Activated naive CD4-positive, alpha-beta T cell (primary cell): ENCODE measurements at places on chromosomes 12 and 14.

- DNase-seq = no peak
Measured at GRCh38 chr12:52918351-52918750, 13.5 kb upstream of the KRT8 start.

GRCh38 chr12:126936181-126936851, 1330.7 kb upstream of the TMEM132C start:
- DNase-seq = no peak

- DNase-seq = no peak
Measured at GRCh38 chr14:47194055-47194454, 481.4 kb downstream of the MDGA2 start.

DNA sequence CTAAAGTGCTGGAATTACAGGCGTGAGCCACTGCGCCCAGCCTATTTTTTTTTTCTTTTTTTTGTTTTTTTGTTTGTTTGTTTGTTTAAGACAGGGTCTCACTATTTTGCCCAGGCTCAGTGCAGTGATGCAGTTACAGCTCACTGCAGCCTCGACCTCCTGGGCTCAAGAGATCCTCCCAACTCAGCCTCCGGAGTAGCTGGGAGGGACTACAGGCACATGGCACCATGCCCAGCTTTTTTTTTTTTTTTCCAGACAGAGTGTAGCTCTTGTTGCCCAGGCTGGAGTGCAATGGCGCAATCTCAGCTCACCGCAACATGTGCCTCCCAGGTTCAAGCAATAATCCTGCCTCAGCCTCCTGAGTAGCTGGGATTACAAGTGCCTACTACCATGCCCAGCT, 5.8 kb upstream of the ITFG2 start:
- no peak for DNase-seq

- no peak for DNase-seq
Measured at GRCh38 chr12:101110866-101111265, 99.2 kb downstream of the SLC5A8 start.

GRCh38 chr12:82723093-82723492, 36.4 kb downstream of the TMTC2 start:
- DNase-seq = no peak

DNA sequence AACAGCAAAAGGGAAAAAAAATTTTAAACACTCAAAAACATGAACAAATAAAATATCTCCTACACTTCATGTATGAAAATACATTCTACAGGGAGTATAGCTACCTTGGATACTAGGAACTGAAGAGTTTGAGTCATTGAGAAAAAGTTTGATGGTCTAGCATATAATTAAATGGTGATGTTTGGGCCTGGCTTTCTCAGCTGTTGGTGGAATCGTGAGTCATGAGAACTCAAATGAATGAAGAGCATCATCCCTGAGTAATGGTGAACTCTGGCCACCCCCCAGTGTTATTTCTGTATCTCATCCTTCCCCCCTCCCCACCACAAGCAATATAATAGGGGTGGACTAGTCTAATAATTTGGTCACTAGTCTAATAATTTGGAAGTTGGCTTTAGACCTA, 6.7 kb upstream of the SLC6A15 start:
- no peak for DNase-seq

GRCh38 chr12:124780752-124781685, 82.6 kb downstream of the SCARB1 start:
- DNase-seq = no peak

DNA sequence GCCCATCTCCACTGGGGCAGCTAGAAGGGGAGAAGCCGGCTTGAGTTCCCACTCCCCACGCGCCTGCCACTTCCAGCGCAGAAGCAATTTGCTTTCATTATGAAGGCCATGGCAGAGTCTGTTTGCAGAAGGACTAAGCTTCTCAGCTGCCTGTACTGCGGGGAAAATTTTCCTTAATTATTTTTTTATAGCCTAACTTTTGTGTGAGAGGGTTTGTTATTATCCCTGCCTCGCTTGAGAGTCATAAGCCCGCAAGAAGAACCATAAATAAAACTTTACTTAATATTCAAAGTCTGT, 56.0 kb upstream of the DLK1 start:
- no peak for DNase-seq

GRCh38 chr14:94045101-94045500, 19.0 kb downstream of the OTUB2 start:
- DNase-seq = no peak

DNA sequence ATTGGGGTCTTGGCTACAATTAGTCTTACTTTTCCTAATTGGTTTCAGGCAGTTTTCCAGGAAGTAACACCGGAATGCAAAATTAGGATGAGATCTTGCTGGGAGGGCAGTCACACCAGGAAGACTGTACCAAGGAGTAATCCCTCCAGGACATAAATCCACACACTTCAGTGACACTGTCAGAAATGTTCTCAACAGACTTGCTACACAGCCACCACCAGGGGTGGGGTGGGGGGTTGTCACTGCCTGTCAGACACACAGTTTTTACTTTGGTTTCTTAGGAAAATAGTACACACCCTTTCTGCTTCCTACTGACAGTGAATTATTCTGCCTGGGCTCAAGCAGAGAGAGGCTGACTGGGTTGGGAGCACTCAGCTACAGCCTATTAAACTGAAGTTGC, 102.9 kb upstream of the CCDC196 start:
- no peak for DNase-seq

GRCh38 chr12:122486805-122487426, 13.8 kb downstream of the ZCCHC8 start:
- no peak for DNase-seq

GRCh38 chr14:64692189-64692985, 11.8 kb upstream of the PLEKHG3 start:
- DNase-seq = no peak

- DNase-seq = peak; percentile 15
Measured at GRCh38 chr12:113103756-113104450, 31.7 kb downstream of the RASAL1 start.

DNA sequence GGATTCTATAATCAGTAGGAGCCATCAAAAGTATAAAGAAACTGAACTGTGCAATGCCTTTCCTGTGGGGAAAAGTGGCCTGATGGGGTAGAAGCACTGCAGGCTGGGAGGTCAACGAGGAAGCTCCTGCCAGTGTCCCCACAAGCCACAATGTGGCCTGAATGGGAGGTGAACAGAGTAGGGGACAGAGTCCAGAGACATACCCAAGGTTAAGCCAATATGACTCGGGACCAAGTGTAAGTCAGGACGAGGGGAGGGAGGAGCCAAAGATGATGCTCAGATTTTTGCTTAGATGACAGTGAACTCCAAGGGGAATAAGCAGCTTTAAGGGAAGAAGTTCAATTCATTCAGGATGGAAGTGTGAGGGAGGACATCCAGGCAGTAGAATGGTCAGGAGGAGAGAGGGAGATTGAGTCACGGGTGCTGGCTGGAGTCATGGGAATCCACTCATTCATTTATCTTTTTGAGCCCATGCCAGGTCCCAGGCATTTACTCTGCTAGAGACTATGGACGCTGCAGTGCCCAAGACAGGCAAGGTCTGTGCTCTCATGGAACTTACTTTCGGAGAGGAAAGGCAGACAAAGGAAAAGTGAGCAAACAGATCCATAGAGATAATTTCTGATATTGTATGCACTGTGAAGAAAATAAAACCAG, 29.1 kb downstream of the DPF3 start:
- no peak for DNase-seq

- DNase-seq = no peak
Measured at GRCh38 chr12:89949457-89950195, 241.0 kb upstream of the ATP2B1 start.

- DNase-seq = no peak
Measured at GRCh38 chr12:5807090-5807414, 138.0 kb downstream of the ANO2 start.

DNA sequence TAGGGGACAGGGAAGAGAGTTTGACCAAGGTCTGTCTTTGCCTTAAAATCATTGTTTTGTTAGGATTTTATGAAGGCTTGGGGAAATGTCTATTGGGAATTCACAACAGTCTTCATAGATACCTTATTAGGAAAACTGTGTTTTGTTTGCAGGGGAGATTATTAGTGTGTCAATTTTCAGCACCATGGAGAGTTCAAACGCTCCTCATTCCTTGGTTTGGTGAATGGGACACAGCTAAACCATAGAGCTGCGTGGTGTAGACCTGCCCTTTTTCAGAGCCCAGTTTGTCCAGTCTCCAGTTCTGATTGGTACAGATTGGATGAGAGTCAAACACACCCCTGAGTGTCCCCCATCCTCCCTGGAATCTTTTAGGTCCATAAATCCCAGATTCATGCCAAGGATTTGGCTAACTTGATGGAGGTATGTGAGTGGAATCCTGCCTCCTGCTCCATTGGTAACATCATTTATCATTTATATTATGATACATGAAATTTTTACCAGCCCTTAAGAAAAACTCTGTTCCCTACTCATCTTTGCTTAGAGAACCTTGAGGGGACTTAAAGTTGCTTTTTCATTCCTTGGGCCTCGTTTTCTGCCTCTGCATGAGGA, 12.0 kb downstream of the NGDN start:
- no peak for DNase-seq

DNA sequence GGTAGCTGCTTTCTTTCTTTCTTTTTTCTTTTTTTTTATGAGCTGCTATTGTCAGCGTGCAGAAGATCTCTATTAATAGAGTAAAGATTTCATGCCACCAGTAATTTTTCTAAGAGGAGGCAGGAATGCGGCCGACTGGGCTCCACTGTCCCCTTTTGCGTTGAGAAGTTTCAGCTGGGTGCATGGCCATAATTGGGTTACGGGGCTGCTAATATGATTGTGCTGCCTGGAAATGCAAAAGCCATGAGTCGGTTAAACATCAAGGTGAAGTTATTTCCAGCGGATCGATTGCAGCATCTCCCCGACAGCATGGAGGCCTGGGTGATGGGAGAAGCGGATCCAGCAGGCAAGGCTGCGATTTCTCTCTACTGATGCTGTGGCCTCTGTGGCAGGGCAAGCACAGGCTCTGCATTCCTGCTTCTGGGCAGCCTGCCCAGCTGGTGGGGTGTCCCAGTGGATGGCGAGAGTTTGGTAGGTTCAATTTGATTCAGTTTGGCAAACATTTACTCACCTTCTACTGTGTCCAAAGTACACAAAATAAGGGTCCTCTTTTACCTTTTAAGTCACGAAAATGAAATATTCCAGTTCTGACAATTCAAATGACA, 54.4 kb upstream of the PRMT8 start:
- no peak for DNase-seq

DNA sequence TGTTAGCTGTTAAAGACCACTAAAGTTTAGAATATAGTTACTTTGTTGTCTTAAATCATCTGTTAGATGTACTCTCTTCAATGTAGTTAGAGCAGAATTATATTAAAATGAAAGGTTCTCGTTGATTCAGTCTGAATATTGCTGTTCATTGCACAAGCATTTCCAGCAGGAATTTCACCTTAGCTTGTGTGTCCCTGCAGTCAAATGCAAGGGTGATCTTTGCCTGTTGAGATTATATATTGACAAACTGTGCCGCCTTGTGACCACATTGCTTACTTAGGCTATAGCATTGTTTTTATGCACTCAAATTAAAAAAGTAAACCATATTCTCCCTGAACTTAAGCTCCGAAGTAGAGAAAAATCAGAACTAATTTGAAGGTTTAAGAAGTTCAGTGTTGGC, 39.5 kb downstream of the ATP2A2 start:
- no peak for DNase-seq

GRCh38 chr14:53855574-53855973, 101.1 kb downstream of the BMP4 start:
- DNase-seq = no peak

DNA sequence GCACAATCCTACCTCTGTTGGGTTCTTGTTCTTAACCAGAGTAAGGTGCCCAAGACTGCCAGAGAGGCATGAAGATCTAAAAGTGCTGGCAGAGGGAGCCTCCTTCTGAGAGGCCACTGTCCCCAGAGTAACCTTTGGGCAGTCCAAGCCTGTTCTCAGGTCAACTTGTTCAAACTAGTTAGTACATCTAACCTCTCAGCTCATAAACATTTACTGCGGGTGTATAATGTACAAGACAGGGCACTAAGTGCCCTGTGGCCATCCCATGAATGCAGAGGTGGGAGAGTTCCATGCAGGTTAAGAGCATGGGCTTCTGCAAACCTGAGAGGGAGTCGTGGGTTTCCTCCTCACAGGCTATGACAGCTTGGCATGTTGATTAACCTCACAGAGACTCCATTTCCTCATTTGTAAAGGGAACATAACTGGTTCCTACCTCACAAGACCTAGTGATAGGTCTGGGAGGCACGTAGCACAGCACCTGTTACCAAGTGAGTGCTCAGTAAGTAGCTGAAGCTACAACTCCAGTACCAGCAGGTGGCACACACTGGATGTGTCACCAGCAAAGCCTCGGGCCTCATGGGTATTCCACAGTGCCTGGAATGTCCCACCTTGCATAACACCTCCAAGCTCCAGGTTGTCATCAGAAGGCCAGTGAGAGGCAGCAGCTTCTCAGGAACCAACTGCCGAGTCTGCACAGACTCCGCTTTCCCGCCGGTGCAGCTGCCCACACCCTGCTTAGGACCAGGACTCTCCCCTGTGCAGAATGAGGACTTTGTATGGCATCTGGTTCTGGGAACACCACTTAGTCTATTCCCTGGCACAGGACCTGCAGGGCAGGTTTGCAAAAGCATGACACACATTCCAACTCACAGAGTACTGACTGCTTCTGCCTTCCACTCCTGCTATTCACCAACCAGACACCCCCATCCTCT, 4.4 kb downstream of the VDR start:
- no peak for DNase-seq

DNA sequence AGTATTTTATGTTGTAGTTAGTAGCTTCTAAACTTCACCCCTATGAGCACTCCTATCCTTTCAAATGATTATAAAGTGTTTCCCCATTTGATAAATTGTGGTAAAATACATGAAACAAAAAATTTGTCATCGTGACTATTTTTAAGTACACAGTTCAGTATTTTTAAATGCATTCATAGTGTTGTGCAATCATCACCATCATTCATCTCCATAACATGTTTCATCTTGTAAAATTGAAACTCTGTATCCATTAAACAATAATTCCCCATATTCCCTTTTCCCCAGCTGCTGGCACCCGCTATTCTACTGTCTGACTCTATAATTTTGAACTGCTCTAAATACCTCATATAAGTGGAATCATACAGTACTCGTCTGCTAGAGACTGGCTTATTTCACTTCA, 52.5 kb downstream of the ATP23 start:
- DNase-seq = no peak

DNA sequence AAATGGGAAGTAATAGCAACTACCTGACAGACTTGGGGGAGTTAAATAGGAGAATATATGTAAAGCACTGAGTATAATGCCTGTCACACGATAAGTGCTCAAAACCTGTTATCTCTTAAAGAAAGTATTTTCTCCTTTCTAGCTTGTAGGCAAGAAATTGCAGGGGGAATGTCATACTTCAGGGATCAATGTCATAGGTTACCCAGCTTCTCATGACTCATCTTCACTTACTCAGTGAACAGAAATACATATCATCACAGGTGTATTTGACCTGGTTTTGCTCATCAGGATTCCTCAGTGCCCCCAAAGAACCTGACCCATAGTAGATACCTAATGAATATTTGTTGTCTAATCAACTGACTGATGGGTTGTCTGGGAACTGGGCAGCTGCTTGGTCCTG, 285.0 kb upstream of the ATP2B1 start:
- DNase-seq = no peak

- DNase-seq = no peak
Measured at GRCh38 chr12:43976027-43976426, 140.1 kb downstream of the TMEM117 start.
